ENCODE measurements at places on chromosomes 12 and 14.

- peak; percentile 18 for DNase-seq
These were observed 268.2 kb upstream of the ATP2B1 start for GRCh38 chr12:89976866-89977265.

DNA sequence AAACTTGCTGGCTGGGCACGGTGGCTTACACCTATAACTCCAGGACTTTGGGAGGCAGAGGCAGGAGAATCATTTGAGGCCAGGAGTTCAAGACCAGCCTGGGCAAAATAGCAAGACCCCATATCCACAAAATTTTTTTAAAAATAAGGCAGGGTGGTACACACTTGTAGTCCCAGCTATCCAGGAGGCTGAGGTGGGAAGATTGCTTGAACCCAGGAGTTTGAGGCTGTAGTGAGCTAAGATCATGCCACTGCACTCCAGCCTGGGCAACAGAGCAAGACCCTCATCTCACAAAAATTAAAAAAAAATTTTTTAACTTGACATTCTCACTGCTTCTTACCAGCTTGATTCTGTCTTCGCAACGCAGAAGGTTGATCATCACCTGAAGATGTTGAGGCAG lies 39.5 kb downstream of the SSH1 start:
- DNase-seq: no peak

DNA sequence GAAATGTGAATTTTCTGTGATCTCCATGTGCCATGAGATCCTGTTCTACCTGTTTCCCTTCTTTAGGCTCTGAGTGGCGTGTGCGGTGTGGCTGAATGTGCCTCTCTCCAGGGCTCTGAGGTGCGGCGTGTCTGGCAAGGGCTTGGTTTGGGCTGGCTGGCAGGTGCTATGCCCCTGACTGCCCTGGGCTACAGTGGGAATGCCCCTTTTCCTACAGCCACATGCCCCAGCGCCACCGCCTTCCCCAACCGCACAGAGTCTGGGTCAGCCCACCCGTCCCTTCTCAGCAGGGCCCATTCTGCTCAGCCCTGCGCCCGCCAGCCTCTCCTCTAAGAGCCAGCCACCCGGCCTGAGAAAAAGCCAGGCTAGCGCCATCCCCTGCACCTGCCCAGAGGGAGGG lies 24.7 kb downstream of the BTBD6 start:
- no peak for DNase-seq

GRCh38 chr12:12964255-12964654 lies 12.3 kb upstream of the GPRC5D start:
- no peak for DNase-seq

GRCh38 chr12:93156086-93156716 lies 221.5 kb upstream of the NUDT4 start:
- DNase-seq: no peak

GRCh38 chr12:5492562-5492961 lies 60.7 kb downstream of the NTF3 start:
- DNase-seq: no peak

GRCh38 chr14:24565766-24566165 lies 10.3 kb downstream of the CTSG start:
- no peak for DNase-seq

DNA sequence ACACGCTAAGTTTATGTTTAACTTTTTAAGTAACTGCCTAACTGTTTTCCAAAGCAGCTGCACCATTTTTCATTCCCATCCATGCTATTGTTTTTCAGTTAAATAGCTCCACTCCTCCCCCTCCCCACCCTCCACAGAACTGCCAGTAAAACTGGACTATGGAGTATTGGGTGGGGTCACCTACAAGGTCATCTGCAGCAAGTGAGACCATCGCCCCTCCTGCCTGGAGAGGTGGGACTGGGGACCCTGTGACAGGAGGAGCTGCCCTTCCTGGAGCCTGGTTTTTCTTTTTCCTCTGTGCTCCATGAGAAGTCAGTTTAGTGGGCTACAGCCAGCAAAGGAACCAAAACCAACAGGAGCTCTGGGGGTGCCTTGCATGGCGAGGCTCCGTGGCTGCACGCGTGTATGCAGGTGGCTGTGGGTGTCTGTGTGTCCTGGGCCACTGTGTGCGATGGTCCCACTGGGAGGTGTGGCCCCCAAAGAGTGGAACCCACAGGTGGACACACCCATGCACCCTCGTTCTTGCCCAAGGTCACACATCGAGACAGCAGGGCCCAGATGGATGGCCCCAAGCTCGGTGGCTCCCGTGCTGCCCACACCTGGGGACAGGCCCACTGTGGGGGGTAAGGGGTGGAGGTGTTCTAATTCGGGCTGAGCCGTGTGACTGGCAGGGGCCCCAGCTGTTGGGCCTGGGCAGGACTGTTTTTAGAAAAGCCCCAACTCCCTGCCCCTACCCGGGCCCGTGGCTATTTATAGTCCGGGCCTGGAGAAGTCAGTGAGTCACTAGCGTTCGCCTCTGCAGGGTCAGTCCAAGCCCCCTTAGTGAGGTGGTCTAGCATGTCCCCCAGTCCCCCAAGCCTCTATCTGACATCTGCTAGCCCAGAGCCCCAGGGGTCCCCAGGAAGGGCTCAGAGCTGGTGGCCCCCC lies 2.3 kb upstream of the ADSS1 start:
- DNase-seq: peak; percentile 61

GRCh38 chr12:3054374-3054773 lies 22.8 kb upstream of the TSPAN9 start:
- no peak for DNase-seq

- DNase-seq: no peak
These were observed 11.8 kb downstream of the TAMALIN start for GRCh38 chr12:52018433-52019112.

- DNase-seq: no peak
These were observed 32.4 kb downstream of the PSEN1 start for GRCh38 chr14:73168691-73169090.

DNA sequence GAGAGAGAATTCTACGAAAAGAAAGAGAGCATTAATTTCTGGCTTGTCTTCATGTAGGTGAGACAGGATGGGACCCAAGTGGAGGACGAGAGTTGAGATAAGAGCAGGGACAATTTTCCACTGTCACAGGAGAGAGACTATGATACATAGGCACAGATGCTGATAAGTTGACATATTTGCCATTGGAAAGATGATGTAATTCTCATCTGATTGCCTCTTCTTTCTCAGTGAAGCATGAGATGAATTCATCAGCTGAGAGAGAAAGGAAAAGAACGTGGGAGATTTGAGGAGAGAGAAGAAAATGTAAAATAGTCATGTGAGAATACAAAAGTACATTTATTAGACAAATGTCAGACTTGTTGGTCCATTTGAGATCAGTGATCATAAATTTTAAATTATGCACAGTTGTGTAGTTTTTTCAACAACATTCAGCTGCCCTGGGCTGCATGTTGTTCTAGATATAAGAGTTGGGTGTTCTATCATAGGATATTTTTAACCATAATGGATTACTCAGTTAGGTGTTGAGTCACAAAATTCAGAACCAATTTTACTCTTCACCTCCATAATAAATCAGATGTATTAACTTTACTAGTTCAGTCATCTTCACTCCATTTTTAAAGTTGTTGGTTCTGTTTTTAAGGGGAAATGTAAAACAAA lies 222.9 kb downstream of the DPY19L2 start:
- DNase-seq: no peak

DNA sequence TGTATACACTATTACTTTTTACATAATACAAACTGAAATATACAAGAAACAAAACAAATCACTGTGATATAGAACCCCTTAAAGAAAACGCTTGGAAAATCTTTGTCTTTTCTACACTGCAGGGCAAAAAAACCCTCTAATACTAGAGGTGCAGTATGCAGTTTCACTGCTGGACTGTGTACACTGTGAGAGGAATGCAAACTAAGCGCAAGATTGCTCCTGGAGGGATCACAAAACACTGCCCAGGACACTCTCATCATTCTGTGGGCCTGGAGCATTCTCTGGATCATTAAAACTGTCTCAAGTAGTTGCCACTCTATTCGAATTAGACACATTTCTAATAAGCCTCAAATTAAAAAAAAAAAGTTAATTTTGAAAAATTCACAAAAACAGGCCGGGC lies 217.6 kb downstream of the MED13L start:
- DNase-seq: no peak

DNA sequence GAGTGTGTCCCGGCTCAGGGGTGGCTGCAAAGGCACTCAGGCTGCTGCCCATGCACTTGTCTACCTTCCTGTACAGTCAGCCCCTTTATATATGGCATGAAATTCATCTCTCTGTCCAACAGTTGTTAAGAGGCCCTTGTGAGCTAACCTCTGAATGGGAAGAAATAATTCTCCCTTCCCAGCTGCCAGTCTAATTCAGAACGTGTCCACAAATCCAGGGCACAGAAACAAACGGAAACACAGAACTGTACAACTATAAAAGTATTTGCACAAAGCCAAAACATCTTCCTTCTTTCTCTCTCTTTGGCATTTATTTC lies 849 bp downstream of the KRT5 start:
- DNase-seq: no peak

GRCh38 chr12:1494856-1495255 lies 99.5 kb downstream of the FBXL14 start:
- DNase-seq: no peak

DNA sequence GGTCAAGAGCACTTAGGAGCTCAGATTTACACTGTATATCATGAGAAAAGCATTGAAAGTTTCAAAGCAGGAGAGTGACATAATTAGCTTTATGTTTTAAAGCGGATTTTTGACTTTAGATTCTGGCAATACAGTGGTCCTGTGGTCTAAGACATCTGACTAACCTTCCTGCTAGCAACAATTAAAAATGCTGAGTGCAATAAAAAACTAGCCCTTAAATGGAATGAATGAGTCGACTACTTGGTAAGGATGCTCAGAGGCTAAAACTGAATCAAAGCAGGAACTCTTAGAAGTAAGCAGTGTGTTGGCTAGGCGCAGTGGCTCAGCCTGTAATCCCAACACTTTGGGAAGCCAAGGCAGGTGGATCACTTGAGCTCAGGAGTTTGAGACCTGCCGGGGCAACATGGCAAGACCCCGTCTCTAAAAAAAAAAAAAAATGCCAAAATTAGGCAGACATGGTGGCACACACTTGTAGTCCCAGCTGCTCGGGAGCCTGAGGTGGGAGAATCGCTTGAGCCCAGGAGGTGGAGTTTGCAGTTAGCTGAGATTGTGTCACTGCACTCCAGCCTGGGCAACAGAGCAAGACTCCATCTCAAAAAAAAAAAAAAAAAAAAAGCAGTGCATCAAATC lies 18.9 kb downstream of the BICD1 start:
- DNase-seq: peak; percentile 25

GRCh38 chr12:11893998-11894397 lies 176.7 kb upstream of the BCL2L14 start:
- DNase-seq: no peak

- DNase-seq: no peak
These were observed 69.1 kb downstream of the C12orf75 start for GRCh38 chr12:105399428-105400081.

- DNase-seq: no peak
These were observed 38.3 kb upstream of the FRMD6 start for GRCh38 chr14:51613416-51613815.

DNA sequence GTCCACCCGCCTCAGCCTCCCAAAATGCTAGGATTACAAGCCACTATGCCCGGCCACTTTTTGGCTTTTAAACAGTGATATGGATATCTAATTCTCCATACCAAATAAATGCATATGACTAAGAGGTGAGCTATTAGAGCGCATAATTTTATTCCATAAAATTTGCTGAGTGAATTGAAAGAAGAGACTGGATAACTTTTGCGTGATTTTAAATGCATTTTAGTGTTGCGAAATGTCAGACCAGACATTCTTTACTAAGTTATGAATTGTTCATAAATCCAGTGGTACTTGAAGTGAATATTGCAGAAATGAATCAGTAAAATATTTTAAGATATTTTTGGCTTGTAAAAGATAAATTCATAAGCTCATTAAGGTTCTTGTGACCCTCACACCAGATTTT lies 50.9 kb upstream of the DIP2B start:
- DNase-seq: no peak

GRCh38 chr12:121154793-121155375 lies 22.2 kb downstream of the P2RX7 start:
- no peak for DNase-seq

DNA sequence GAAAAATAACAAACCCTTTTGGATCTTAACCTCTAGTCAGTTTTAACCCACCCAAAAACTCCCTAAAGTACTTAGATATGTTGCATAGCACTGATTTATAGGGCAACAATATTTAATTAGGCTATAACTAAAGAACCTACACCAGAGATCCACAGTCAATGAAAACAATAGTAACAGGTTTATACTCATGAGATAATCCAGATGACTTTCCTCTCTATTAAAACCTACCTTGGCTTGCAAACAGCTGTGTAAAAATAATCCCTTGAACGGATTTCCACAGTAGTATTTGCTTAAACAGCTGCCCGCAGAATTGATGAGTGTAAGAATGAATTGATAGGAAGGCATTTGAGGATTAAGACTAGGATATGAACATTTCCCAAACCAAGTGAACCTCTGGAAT lies 104.3 kb upstream of the PTPRR start:
- no peak for DNase-seq

DNA sequence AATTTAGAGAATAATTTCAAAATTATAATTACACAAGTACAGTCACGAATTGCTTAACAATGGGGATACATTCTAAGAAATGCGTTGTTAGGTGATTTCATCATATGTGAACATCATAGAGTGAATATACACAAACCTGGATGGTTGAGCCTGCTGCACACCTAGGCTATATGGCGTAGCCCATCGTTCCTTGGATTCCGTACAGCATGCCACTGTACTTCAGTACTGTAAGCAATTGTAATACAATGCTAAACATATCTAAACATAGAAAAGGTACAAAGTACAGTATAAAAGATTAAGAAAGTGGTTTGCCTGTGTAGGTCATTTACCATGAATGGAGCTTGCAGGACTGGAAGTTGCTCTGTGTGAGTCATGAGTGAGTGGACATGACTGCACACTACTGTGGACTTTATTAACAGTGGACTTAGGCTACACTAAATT lies 286.2 kb downstream of the CACNA1C start:
- DNase-seq: peak; percentile 81
